ENCODE measurements at places on chromosomes 12 and 14.

DNA sequence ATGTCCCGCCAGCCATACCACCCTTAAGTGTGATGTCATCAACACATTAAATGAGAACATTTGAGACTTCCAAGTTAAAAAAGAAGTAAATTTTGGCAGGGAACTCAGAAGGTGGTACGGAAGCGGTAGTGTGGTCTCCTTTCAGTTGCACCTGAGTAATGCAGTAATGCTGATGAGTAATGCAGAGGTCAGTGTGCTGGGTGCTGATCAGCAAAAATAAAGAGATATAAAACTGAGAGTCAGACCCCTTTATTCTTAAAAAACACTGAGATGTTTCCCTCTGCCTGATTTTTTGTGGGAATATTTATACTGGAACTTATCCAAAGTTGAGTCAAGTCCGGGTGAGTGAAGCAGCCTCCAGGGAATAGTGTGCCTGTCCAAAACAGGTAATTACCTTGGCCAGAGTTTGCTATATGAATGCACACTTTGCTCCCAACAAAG, 370.6 kb upstream of the PRICKLE1 start:
- no peak for DNase-seq

- DNase-seq = no peak
Observed at GRCh38 chr12:16347391-16348298, at the start of gene MGST1. Gene MGST1, plus strand, starts transcription at chr12:16347645. Its CDS starts 6,608 bp downstream, at chr12:16354253.

DNA sequence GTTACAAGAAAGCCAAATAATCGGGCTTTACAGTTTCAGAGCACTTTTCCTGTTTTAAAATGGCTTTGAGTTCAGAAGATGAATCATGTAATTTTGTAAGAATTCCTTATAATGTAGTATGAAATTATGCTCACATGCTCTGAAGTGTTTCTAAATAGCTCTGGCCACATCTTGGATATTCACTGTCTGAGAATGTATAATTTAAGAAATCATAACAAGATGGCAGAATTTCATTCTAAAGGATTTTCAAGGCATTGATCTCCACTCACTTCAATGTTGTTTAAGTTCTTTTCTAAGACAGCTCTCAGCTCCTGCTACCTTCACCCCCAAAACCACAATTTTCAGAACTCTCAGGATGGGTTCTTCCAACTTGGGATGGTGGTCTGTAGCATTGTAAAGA, 180.1 kb downstream of the DACT1 start:
- DNase-seq = no peak

GRCh38 chr14:90384543-90384911, 12.3 kb upstream of the CALM1 start:
- DNase-seq = no peak

- no peak for DNase-seq
Observed at GRCh38 chr12:34097213-34097612, 74.9 kb downstream of the ALG10 start.

- DNase-seq = no peak
Observed at GRCh38 chr12:100554608-100555077, 18.8 kb upstream of the GAS2L3 start.

GRCh38 chr12:30164382-30165318, 380.9 kb upstream of the TMTC1 start:
- DNase-seq = no peak

- no peak for DNase-seq
Observed at GRCh38 chr14:66037361-66037760, 448.8 kb upstream of the CCDC196 start.

DNA sequence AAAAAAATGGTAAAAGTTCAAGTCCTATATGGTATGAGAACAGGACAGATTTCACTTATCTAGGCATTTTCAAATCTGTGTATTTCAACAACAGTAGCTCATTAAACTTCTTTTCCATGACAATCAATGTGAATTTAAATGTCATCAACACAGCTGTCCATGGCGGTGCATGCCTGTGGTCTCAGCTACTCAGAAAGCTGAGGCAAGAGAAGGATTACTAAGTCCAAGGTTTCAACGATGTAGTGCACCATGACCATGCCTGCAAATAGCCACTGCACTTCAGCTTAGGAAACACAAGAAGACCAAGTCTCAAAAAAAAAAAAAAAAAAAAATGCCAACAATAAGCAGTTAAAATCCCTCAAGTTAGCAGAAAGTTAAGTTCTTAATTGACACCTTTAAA, 214.6 kb downstream of the C12orf50 start:
- DNase-seq = no peak

DNA sequence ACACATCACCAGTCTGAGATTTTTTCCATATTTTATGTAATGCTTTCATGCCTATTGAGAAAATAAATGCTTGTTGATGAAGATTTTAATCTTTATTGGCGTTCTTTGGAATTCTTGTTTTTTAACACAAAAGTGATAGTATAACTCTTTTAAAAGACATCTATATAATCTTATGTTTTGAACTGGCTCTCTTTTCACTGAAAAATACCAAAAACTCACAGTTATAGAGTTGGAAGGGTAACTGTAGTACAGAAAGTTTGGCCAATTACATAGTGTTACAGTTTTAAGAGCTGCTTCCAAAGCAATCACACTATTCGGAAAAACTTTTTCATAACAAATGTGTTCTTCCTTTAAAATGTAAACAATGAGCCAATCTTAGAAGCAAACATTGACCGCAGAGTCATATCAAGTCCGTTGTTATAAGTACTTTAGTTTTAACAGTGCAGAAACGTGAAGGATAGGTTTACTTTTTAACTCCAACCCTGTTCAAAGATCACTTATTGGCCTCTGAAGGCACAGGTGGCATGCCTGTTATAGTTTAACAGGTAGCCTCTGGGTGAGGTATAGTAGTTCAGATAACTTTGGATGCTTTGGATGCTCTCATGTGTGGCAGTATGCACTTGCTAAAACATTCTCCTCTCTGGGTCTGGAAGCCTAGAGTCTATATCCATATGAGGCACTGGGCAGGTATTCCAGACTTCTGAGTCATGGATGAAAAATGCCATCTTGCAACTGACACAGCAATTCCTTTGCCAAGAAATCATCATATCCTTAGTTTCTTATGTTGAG, 12.1 kb upstream of the NTN4 start:
- no peak for DNase-seq

DNA sequence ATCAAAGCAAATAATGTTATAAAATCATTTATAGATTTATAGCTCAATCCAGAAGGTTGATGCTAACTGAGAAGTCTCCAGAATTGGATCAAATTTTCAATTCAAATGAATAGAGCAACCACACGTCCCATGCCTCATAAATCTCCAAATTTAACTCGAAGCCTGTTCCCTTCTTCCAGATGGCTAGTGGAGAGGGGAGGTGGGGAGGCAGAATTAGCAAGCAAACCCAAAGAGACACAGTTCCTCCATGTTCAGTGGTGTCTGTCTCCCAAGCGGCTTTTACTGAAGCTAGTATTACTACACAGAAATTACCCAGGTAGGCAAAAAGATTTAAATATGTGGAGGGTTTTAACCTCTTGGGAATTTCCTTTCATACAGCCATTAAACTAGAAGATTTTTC, 65.8 kb downstream of the DUSP6 start:
- DNase-seq = no peak

GRCh38 chr12:83168751-83169150, 482.0 kb downstream of the TMTC2 start:
- no peak for DNase-seq

- no peak for DNase-seq
Observed at GRCh38 chr12:56013482-56013881, 7.4 kb upstream of the IKZF4 start.

DNA sequence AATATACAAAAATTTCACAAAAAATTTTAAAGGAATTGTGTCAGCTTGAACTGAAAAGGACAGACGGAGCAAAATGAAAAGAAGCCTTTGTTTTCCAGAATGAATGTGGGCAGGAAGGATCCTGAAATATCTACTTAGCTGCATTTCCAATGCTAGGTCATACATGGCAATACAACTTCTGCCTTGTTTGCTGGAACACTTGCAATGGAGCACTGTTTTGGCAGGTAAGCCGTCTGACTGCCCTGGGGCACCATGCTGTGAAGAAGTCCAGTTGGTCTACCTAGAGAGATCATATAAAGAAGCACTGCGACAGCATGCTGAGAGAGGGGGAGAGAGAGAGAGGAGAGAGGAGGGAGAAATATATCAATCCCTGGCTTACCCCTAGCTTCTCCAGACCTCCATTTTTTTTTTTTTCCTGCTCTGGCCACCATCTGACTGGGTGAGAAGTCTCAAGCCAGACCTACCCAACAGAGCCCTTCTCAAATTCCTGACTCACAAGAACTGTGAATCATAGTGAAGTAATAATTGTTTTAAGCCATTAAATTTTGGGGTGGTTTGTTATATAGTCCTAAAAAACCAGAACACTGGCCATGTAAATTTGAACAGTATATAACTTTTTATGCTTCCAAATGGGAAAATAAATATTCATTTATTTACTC, 97.1 kb upstream of the PRICKLE1 start:
- no peak for DNase-seq

DNA sequence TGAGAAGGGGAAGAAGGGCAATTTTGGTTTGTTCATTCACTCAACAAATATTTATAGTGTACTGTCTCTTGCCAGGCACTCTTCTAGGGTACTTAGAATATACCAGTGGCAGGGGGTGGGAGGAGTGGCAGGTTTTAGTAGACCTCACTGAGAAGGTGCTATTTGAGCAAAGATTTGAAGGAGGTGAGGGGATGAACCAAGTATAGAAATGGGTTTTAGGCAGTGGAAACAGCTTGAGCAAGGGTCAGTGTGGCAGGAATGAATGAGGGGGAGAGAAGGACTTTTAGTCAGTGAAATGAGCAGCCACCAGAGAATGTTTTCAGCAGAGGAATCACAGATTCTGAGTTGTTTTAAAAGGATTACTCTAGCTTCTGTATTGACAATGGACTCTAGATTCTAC, 2.3 kb downstream of the PRIM1 start:
- DNase-seq = no peak

- DNase-seq = no peak
Observed at GRCh38 chr12:116346222-116346621, 68.7 kb upstream of the MED13L start.

GRCh38 chr14:95163132-95163531, 5.8 kb upstream of the DICER1 start:
- no peak for DNase-seq

GRCh38 chr14:49959822-49960408, 67.0 kb downstream of the ARF6 start:
- DNase-seq = no peak

DNA sequence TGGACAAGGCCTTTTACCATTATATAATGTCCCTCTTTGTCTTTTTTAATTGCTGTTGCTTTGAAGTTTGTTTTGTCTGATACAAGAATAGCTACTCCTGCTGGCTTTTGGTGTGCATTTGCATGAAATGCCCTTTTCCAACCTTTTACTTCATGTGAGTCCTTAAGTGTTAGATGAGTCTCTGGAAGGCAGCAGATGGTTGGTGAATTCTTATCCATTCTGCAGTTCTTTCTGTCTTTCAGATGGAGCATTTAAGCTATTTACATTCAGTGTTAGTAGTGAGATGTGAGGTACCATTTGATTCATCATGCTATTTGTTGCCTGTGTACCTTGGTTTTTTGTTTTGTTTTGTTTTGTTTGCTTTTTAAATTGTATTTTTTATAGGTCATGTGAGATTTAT, 208.3 kb downstream of the GPHN start:
- DNase-seq = no peak

DNA sequence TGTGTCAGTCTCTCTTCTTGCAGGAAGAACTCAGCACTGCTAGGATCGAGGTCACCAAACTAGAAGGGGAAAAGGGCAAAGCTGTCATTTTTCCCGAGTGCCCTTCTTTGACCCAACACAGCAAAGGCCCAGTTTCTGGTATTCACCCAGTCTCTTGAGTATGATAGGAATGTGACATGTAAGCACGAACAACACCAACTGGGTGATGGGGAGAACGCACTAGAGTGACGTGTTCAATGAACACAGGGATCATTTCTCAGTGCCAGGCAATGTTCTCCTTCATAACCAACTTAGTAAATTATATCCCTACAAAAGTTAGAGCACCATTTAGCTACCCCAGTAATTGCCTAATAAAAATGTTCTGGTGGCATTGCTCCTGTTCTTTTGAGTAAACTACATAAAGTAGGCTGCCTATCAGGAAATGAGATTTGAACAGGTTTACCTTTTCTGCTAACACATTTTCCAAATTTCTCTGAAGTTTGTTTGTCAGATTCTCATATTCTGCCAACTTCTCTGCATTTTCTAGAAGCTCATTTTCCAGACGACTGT, 64.5 kb downstream of the NIN start:
- DNase-seq = no peak

- DNase-seq = no peak
Observed at GRCh38 chr12:54251667-54252284, 28.1 kb downstream of the CBX5 start.

- peak; percentile 14 for DNase-seq
Observed at GRCh38 chr12:127559349-127560040, 707.5 kb upstream of the TMEM132C start.

DNA sequence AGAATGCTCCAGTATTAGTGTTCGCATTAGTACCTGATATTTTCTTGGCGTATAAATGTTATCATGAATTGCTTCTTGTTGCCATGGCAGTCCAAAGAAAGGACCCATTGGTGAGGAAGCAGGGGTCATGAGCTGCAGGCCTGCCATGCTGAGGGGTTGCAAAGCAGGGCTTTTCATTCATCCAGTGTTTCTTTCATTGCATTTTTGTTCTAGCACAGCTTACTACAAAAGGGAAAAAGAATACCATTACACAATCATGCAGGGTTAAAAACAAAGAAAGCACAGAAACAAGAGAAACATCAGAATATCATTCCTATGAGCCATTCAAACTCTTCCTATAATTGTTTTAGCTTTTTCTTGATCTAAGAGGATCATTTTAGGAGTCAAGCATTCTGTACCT, 24.0 kb downstream of the DICER1 start:
- no peak for DNase-seq

DNA sequence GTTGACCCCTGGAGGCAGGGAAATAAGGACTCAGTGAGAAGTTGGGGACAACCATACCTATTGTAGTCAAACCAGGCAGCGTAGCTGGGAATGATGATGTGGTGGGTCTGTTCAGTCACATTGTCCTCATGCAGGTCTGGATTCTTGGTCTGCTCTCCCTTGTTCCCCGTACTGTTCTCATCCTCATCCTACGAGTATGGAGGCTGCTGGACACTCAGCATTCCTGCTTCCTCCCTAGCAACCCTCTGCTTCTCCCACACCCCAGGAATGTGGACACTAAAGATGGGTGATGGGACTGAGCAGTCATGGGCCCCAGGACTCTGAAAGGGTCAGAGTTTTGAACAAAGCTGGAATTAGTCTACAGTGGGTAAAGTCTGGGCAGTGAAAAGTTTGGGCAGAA, 10.9 kb downstream of the SMARCC2 start:
- DNase-seq = no peak

GRCh38 chr12:105507311-105508038, 177.0 kb downstream of the C12orf75 start:
- no peak for DNase-seq

DNA sequence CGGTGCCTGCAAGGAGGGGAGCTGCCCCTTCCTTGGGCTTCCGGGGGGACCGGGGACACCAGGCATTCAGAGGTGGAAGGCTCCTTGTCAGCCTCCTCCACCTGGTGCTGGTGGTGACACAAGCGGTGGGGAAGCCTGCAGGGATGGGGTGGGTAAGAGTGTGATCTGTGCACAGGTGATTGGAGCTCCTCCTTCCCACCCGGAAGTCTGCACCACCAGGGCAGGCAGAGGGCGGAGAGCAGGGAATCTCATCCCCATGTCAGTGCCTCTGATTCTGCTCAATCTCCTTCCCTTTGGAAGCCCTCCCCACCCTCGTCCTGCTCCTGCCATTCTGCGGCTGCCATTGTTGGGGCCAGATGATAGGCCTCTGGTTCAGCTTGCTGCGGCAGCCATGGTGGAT, 238.1 kb upstream of the CRY1 start:
- DNase-seq = no peak

All from stimulated activated CD4-positive, alpha-beta T cell treated with anti-CD3 and anti-CD28 coated beads, TNF-alpha, amount 100 ng/mL, for 1 hour (primary cell).